ENCODE measurements at places on chromosomes 16 and 17. TPM values are rescaled to one million over a fixed set of nuclear protein-coding genes. Genes with fewer than 3 reads are reported as not detected.
A peak's percentile ranks its signal among the peaks of the same experiment; 100 is the strongest.

CDYL2 gene
- 6.3 TPM for total RNA-seq

OTOP2 gene
- not detected for total RNA-seq

PPP1R9B gene
- 34.1 TPM for total RNA-seq

DHRS7C gene
- not detected for total RNA-seq

PRR35 gene
- not detected for total RNA-seq

EMC6 gene
- 8.9 TPM for total RNA-seq

CIITA gene
- total RNA-seq: 8.6 TPM

CDR2 gene
- total RNA-seq: 92.8 TPM

GP1BA gene
- total RNA-seq: not detected

OTOA gene
- 0.13 TPM for total RNA-seq

DPEP2 gene
- total RNA-seq: 2.5 TPM

ATP2C2 gene
- total RNA-seq: 26.9 TPM

CACNG1 gene
- total RNA-seq: not detected

CCL17 gene
- total RNA-seq: not detected

GRCh38 chr16:68651136-68651535 is 6.0 kb downstream of the CDH3 start:
- H3K4me3 ChIP-seq: no peak overlapping the region
- no peak for DNase-seq
- H3K36me3 ChIP-seq: no peaks in the 10 kb centered on the region
- no peaks in the 10 kb centered on the region for H3K27me3 ChIP-seq
- no peak overlapping the region for H3K27ac ChIP-seq

- no peaks in the 10 kb centered on the region for H3K36me3 ChIP-seq
- peak overlapping the region; percentile 32 for H3K27ac ChIP-seq
- H3K27me3 ChIP-seq: no peaks in the 10 kb centered on the region
Measured at GRCh38 chr16:10871157-10871991, 5.6 kb upstream of the CIITA start.

GRCh38 chr17:15648386-15648785 is 28.9 kb upstream of the FBXW10B start:
- H3K36me3 ChIP-seq: no peaks in the 10 kb centered on the region
- H3K27ac ChIP-seq: peak overlapping the region; percentile 93
- H3K4me3 ChIP-seq: peak overlapping the region; percentile 47
- no peak for DNase-seq

DNA sequence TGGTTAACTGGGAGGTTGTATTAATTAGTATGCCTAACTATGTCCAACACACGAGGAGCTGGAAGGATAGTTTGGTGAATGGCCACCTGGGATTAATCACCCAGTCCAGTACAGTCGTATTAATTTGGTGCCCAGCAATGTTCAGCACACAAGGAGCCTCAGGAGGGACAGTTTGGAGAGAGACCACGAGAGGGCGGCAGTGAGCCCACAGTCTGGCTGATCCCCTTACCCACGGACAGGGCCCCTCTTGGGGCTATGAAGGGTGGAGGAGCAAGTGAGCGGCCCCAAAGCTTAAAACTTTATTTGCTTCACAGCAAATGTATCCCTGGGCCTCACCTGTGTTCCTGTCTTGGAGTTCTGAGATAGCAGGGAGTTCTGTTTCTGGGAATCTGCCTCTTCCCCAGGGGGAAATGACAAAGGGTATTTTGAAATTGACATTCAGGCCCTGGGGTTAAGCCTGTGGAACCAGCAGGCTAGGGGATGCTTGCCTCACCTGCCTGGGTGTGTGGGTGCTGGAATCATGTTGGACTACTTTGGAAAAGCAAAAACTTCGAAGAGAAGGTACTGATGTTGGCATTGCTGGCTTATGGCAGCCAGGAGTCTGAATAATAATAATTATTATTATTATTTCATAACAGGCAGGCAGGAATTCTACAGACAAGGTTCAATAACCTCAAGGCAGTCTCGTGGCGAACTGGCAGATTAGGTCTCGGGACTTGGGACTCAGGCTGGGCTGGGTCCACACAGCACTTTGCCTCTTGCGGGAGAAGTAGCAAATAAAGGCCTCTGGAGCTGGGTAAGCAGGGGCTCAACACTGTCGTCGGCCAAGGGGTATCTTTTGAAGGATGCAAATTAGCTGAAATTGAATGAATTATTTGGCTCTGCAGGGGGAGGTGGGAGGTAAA is 227.6 kb upstream of the ASIC2 start:
- no peak overlapping the region for H3K27ac ChIP-seq
- H3K4me1 ChIP-seq: no peaks in the 10 kb centered on the region
- H3K4me3 ChIP-seq: no peak overlapping the region
- peak; percentile 31 for DNase-seq

DNA sequence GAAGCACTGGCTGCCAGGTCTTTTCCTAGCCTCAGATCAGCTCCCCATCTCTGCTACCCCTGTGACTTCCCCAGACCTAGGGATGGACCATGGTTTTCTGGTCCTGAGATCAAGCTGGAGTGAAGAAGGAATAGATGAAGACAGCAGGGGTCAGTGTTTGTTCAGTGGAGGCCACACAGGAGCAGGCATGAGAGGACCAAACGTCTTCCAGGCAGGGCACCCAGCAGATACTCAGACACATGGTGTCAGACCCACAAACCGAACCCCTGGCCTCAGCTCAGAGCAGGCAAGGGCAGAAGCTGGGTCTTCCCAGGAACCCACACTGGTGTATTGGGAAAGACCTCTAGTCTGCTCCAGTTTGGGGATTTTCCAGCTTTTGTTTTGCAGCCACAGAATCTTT is 189.7 kb downstream of the IRX5 start:
- no peak overlapping the region for H3K4me3 ChIP-seq
- H3K27me3 ChIP-seq: no peaks in the 10 kb centered on the region
- DNase-seq: no peak
- no peaks in the 10 kb centered on the region for H3K36me3 ChIP-seq
- peaks cover 5% of the 10 kb centered on the region for H3K4me1 ChIP-seq

DNA sequence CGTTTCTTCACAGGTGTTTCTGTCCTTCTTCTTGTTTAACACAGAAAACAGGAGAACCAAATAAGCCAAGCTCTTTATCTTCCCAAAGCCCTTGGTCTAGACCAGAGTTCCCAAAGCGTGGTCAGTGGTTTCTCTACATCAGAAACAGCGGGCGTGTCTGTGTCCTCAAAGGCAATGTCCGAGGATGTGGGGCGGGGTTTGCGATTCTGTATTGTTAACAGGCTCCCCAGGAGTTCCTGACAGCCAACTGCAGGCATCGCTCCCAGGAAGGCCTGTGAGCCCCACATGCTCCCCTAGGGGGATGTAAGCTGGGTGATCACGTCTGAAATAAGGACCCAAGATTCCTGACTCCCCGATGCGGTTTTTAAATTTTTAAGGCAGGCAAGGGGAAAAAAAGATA is 28.4 kb upstream of the SLC25A19 start:
- H3K4me1 ChIP-seq: no peaks in the 10 kb centered on the region
- peaks cover 16% of the 10 kb centered on the region for H3K36me3 ChIP-seq
- H3K27ac ChIP-seq: no peak overlapping the region
- H3K27me3 ChIP-seq: no peaks in the 10 kb centered on the region

DNA sequence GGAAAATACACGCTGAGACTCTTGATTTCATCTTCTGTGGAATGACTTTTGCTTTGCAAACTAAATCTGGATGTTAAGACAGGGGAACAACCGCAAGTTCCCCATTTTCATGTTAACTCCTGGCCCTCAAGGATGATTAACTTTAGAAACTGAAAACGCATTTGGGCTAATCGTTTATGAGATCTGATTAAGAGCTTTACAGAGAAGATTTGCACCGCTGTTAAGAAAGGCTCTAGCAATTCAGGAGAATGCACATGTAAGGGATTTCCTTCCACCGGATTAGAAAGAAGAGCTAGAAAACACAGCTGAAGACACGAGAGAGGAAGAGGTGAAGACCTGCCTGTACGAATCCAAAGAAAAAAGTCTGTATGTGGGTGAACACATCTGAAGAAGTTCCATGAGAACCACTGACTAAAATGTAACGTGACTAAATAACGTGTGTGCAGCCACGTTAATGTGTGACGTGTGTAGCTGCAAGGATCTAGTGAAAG is 106.4 kb downstream of the YPEL2 start:
- no peaks in the 10 kb centered on the region for H3K27me3 ChIP-seq
- H3K27ac ChIP-seq: no peak overlapping the region
- H3K4me3 ChIP-seq: no peak overlapping the region
- no peak for DNase-seq
- no peaks in the 10 kb centered on the region for H3K36me3 ChIP-seq

- no peaks in the 10 kb centered on the region for H3K27me3 ChIP-seq
- peak overlapping the region; percentile 3 for H3K27ac ChIP-seq
- H3K4me3 ChIP-seq: no peak overlapping the region
- peaks cover 5% of the 10 kb centered on the region for H3K4me1 ChIP-seq
Measured at GRCh38 chr16:21302898-21303528, 24.9 kb upstream of the CRYM start.

- H3K4me3 ChIP-seq: no peak overlapping the region
- DNase-seq: no peak
- no peaks in the 10 kb centered on the region for H3K36me3 ChIP-seq
- H3K27me3 ChIP-seq: no peaks in the 10 kb centered on the region
- H3K4me1 ChIP-seq: no peaks in the 10 kb centered on the region
- H3K27ac ChIP-seq: no peak overlapping the region
Measured at GRCh38 chr17:61814485-61814884, 48.8 kb downstream of the BRIP1 start.

DNA sequence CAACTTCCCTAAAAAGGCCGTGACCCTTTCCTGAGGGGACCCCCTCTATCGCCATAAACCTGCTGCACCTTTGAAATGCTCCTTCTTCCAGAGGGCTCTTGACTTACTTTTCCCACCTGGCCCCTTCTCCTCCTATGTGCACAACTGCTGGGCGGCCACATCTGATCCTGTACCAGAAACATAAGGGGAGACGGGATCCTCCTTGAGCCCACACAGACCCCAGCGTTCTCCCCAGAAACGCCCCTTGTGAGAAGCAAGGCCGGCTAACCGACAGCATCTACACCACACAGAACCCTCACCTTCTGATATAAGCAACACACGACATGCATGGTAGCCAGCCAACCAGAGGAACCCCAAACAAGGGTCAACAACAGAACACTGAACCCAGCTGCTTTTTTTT is 14.2 kb upstream of the MNT start:
- no peaks in the 10 kb centered on the region for H3K27me3 ChIP-seq
- H3K27ac ChIP-seq: no peak overlapping the region
- no peak overlapping the region for H3K4me3 ChIP-seq
- H3K36me3 ChIP-seq: peaks cover 7% of the 10 kb centered on the region
- DNase-seq: no peak

GRCh38 chr16:50144211-50144610 is 8.9 kb upstream of the TENT4B start:
- H3K4me3 ChIP-seq: no peak overlapping the region
- no peak for DNase-seq
- H3K27ac ChIP-seq: no peak overlapping the region
- no peaks in the 10 kb centered on the region for H3K36me3 ChIP-seq
- H3K27me3 ChIP-seq: no peaks in the 10 kb centered on the region

GRCh38 chr16:69260019-69260418 is 51.1 kb upstream of the VPS4A start:
- H3K27me3 ChIP-seq: no peaks in the 10 kb centered on the region
- H3K27ac ChIP-seq: no peak overlapping the region
- H3K4me3 ChIP-seq: no peak overlapping the region
- H3K4me1 ChIP-seq: no peaks in the 10 kb centered on the region
- no peaks in the 10 kb centered on the region for H3K36me3 ChIP-seq

GRCh38 chr17:56186222-56186786 is 33.0 kb downstream of the ANKFN1 start:
- no peak overlapping the region for H3K27ac ChIP-seq
- no peaks in the 10 kb centered on the region for H3K4me1 ChIP-seq
- no peak overlapping the region for H3K4me3 ChIP-seq
- H3K36me3 ChIP-seq: no peaks in the 10 kb centered on the region
- no peaks in the 10 kb centered on the region for H3K27me3 ChIP-seq

DNA sequence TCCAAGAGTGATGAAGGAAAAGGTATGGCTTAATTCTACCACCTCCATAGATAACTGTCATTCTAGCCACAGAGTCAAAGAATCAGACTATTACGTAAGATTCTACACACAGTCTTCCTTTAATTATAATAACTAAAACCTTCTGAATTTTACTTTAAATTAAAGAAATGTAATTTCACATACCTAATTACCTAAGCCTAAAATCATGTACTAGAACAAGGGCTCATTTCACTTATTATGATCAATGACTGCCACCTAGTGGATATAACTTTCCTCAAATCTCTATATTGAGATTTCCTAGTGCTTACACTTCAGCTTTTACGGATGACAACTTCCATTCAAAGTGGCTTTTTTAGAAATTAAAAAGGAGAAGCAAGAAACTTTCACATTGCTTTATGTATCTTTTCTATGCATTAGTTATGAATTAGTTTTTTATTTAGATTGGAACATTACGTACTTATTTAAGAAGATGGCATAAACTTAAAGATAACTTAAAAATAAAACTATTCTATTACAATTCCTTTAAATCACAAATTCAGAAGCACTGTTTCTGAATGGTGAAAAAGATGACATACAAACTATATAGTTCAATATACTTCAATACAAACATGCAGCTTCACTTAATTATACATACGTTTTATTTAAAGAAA is 18.2 kb upstream of the ABCA10 start:
- H3K27ac ChIP-seq: no peak overlapping the region
- no peaks in the 10 kb centered on the region for H3K4me1 ChIP-seq
- H3K27me3 ChIP-seq: no peaks in the 10 kb centered on the region
- H3K36me3 ChIP-seq: no peaks in the 10 kb centered on the region
- no peak overlapping the region for H3K4me3 ChIP-seq

Data from thyroid gland (tissue), 4 donors.